ENCODE measurements at places on chromosomes 16 and 17.

GRCh38 chr16:29237971-29238370, 168.5 kb downstream of the NPIPB11 start:
- no peak for DNase-seq

- no peak for DNase-seq
Observed at GRCh38 chr17:81173052-81173761, 7.2 kb upstream of the AATK start.

GRCh38 chr17:16304830-16305229, 48.4 kb downstream of the CENPV start:
- no peak for DNase-seq

DNA sequence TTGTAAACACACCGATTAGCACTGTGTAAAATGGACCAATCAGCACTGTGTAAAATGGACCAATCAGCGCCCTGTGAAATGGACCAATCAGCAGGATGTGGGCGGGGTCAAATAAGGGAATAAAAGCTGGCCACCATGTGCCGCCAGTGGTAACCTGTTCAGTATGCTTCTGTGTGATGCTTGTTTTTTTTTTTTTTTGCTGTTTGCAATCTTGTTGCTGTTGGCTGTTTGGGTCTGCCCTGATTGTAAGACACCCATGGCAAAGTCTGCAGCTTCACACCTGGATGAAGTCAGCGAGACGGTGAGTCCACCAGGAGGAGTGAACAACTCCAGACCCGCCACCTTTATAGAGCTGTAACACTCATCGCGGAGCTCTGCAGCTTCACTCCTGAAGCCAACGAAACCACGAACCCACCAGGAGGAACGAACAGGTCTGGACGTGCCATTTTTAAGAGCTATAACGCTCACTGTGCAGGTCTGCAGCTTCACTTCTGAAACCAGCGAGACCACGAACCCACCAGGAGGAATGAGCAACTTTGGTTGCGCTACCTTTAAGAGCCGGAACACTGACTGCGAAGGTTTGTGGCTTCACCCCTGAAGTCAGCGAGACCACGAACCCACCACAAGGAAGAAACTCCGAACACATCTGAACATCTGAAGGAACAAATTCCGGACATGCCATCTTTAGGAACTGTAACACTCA, 85.0 kb upstream of the MED9 start:
- DNase-seq: peak; percentile 50

Measured in stimulated activated CD4-positive, alpha-beta T cell treated with anti-CD3 and anti-CD28 coated beads, Interleukin-12 subunit alpha, Interleukin-12 subunit beta, amount 100 ng/mL, for 48 hours (primary cell).